Forelimb muscle (tissue), 1 donor: ENCODE measurements at places on chromosomes 16 and 17.

DNA sequence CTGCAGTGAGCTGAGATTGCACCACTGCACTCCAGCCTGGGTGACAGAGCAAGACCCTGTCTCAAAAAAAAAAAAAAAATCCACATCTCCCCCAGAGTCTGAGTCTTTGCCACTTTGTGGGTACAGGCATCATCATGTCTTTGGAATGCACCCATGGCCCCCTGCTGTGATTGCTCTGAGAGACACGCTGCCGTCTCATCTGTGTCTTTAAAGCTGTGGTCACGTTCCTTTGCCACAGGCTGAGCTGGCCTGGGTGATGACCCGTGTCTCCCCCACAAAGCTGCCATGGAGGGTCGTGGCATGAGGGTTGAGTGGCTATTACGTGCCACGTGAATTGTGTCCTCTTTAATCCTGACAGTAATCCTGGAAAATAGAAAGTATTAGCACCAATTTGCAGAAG is 20.2 kb downstream of the CRISPLD2 start:
- no peak for DNase-seq

- DNase-seq, result no peak
Observed at GRCh38 chr16:58047557-58048348, 22.2 kb downstream of the MMP15 start.

DNA sequence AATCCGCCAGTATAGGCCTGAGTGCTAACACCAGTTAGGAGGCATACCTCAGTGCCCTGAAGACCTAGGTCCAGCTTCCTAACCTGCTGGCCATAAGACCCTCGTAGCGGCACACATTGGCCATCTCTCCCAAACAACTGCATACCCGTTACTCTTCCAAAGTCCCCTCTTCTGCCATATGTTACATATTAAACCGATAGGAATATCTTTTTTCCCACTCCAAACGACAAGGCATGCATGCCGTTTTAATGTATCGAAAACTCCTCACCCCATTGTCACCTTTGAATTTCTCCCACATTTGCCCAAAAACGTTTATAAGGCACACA is 721 bp upstream of the AXIN2 start:
- DNase-seq, result no peak

DNA sequence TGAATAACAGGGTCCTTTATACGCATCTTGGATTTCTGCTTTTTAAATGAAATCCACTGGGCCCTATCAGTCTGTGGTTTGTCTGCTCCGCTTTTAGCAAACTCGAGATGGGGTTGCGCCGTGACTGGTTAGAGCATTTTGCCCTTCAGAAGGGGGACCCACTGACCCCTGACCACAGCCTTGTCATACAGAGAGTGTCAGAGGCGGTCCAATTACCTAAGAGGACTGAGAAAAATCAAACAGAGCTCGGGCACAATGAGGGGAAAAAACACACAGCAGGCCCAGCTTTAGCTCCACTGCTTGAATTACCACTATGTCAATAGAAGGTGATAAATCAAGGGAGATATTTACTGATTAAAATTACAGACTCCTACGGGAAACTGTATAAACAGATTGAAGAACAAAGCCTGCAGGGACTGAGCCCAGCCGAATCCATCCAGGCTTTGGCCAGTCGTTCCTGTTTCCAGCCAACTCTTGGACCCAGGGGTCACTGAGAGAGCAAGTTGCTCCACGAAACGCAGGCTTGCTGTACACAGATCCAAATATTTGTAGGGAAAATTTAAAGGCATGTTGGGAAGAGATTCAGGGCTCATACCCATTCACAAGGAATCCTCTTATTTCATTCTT is 131.9 kb upstream of the ZFHX3 start:
- no peak for DNase-seq

DNA sequence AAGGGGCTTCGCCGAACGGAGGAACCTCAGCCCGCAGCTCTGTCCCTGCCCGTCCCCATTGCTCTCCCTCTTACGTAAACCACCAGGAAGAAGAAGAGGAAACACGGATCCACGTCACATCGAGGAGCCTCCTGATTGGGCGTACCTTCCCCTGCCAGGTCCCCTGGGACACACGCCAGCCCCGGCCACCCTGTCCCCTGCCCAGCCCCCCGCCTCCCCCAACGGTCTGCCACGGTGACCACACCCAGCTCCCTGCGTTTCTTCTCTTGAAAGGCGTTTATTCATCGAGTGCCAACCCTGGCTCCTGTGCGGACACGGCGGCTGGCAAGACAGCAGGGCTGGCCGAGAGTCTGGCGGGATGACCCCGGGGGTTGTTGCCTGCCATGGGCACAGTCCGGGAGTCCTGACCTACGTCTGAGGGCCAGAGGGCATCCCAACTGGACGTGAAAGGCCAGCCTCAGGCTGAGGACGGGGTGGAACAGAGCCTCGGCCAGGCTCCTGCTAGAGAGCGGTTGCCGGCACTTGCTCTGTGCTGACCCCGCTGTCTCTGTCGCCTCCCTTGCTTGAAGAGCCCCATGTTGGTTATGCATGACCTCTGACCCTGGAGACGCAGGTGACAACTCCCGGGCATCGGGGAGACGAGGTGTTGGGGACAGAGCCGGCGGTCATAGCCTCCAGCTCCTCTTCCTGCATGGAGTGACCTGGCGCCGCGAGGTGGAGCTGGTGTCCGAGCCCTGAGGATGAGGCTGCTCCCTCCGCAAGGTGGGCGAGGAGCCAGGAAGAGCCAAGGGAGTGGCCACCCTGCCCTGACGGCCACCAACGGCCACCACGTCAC is 40.5 kb upstream of the ACSF3 start:
- DNase-seq, result no peak

DNA sequence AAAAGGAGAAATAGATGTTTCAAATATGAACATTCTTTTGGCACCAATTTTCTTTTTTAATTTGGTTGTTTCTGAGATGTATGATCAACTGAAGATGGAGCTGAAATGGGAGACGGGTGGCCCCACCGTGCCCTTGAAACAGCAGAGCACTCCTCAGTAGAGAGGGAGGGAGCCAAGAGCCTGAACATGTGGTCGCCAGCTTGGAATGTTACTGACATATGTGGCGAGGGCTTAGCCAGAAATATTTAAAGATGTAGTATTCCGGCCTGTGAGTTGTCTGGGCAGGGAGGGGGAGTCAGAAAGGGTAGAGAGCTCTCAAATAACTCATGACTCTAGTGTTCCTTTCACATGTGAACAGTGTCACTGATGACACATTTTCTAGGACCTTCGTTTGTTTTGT is 13.3 kb upstream of the MRC2 start:
- DNase-seq, result no peak

DNA sequence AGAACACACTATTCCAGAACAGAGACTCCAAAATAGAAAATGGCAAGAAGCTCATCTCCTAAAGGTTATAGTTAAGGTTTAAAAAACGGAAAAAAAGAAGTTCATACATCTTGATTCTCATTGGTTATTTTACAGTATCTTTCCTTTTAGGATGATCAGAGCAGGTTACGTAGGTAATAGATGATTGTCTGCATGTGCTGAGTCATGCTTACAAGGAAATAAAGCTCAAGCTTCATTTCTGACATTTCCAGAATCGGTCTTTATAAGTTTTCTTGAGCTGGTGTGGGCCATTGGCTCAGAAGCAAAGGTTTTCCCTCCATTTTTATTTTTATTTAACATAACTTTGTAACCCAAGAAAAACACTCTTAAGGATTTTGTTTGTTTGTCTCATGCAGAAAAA is 1030.3 kb upstream of the CDH8 start:
- DNase-seq, result no peak

DNA sequence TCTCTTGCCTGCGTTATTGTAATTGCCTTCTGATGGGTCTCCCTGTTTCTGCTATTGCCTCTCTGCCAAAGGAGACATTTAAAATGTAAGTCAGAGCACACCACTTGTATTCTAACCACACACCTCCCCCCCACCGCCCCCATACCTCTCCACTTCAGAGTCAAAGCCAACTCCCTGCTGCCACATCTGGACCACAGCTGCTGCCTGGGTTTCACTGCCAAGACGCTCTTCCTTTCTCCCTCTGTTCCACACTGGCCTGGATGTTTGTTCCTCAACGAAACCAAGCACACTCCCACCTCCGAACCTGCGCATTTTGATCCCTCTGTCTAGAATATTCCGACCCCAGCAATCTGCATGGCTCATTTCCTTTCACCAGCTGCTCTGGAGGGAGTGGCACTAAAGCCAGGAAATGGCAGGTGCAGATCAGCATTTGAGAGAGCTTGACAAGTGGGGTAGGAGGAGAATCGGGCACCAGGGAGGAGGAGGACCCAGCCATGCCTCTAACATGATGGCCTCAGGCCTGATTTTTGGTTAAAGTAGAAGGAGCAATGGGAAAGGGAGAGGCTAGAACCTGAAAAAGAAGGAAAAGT is 92.4 kb upstream of the HS3ST2 start:
- no peak for DNase-seq

GRCh38 chr17:33371377-33371776 is 78.3 kb upstream of the ASIC2 start:
- DNase-seq, result no peak

- no peak for DNase-seq
Observed at GRCh38 chr17:28849281-28849680, 5.5 kb upstream of the ERAL1 start.

GRCh38 chr17:68222606-68223005 is 25.2 kb upstream of the AMZ2 start:
- DNase-seq, result no peak

DNA sequence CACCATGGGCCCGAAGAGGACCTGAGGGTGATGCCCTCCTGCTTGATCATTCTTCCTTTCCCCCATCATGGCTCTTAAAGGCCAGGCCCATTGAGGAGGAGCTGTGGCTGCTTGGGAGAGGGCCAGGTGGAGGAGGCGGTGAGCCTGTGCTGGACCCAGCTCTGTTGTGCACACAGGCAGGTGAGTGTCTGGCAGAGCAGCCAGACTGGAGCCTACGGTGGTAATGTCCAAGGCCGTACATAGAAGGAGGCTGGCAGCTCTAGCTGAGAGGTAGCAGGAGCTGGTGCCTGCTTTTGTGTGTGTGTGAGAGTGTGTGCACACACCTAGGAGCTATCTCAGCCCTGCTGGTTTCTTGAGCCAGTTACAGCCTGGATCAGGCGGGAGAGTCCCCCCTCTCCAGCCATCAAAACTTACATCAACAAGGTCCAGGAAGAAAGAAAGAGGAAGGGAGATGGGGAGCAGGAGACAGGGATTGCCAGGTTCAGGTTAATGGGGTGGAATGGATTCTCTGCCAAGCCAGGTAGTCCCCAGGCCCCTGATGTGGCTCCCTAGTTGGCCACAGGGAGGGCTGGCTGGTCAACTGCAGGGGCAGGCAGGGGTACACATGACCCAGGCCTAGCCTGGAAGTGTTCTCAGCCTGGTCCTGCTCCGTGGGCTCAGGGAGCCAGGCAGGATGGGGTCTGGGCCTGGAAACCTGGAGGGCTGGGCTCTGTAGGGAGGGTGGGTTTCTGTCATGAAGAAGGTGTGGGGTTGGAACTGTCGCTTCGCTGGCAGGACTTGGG is 107.1 kb downstream of the RAP1GAP2 start:
- no peak for DNase-seq

DNA sequence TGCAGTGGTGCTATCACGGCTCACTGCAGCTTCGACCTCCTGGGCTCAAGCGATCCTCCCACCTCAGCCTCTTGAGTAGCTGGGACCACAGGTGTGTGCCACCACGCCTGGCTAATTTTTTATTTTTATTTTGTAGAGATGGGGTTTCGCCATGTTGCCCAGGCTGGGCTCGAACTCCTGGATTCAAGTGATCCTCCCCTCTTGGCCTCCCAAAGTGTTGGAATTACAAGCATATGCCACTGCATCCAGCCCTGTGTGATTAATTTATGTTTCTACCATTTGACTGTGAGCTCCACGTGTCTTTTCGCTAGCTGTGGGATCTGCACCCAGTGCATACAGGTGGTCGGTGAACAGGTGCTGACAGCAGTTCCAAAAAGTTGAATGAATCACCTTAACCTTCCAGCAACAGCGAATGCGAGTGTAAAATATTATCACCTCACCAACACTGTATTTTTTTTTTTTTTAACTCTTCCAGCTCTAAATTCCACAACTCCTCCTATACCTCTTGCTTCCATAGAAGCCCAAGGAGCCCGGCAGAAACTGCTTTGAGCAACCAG is 484 bp upstream of the NUDT7 start:
- no peak for DNase-seq

- DNase-seq, result no peak
Observed at GRCh38 chr16:12901204-12901596, 198 bp upstream of the SHISA9 start.

- no peak for DNase-seq
Observed at GRCh38 chr17:31900877-31901276, 631 bp downstream of the UTP6 start.

DNA sequence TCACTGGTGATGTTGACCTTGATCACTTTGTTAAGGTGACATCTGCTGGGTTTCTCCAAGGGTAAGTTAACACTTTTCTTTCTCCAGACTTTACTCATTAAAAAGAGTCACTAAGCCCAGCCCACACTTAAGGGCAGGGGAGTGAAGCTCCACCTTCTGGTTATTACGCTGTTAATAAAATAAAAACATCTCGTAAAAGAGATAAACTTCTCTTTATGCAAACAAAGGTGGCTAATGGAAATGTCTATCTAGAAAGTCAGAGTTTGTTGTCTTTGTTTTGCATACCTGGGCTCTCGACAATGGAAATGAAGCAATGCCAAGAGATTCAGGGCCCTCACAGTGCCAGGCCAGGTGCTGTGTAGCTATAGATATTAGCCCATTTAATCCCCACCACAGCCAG is 134.4 kb downstream of the ZFHX3 start:
- no peak for DNase-seq
